ENCODE measurements at places on chromosomes 2 and 18. TPM values are rescaled to one million over a fixed set of nuclear protein-coding genes. Genes with fewer than 3 reads are reported as not detected.

The POLR1A gene
- total RNA-seq: 29.3 TPM

The GALNT3 gene
- 33.4 TPM for total RNA-seq

DNA sequence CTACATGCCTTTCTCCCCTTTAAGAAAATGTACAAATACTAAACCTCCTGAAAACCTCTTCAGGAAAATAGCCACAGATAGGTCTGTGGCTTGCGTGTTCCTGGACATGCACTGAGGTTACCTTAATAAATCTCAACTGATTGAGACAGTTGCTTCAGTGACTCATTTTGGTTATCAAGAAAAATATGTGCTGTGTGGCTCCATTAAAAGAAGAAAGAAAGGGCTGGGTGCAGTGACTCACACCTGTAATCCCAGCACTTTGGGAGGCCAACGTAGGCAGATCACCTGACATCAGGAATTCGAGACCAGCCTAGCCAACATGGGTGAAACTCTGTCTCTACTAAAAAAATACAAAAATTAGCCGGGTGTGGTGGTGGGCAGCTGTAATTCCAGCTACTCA is 27.1 kb downstream of the CREG2 start:
- DNase-seq: no peak

GRCh38 chr2:40827392-40827791 is 375.5 kb upstream of the SLC8A1 start:
- no peak for DNase-seq

DNA sequence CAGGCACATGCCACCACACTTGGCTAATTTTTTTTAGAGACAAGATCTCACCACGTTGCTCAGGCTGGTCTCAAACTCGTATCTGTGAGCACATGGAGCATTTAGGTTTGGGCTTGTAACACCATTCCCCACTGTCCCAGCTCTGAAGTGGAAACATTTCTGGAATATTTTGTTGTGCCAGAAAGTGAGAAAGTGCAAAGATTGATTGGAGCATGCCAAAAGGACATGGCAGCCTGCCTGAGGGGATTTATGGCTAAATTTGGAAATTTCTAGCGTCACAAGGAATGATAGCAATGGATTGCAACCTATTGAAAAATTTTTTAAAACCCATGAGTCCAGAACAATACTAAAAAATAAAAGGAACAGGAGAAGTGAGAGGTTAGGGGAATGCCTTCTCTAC is 136.8 kb downstream of the ESCO1 start:
- no peak for DNase-seq

DNA sequence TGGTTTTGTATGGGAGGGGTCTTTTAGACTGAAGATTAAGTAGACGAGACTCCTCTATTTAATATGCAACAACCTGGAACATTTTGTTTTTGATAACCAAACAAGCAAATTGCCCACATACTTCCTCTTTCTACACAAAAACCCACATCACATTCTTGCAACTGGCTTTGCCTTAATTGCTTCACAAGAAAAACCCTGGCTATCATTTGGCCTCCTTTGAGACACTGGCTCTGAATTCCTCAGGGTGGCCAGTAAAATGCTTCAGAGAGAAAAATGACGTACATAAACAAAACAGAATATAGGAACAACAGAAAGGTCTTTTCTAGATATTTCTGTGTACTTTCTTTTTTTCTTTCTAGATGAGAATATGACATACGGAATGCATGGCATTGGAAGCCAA is 103.0 kb downstream of the TRIB2 start:
- DNase-seq: no peak

The STPG4 gene
- total RNA-seq: not detected

DNA sequence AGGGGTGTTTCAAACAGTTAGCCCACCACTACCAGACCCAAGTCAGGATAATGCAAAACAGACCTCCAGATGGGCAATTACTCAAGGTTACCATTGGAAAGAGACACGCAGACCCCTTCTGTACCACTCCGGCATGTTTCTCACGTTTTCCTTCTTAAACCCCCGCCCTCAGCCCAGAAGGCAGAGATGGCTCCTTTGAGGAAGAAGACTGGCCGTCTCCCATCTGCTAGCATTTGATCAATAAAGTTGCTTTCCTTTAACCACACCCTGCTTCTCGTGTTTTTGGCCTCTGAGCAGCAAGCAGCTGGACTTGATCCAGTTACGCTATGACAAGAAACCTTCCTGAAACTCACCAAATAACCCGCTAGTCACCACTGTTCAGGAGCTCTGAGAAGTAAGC is 1012.4 kb upstream of the GYPC start:
- no peak for DNase-seq

The SERPINB4 gene
- not detected for total RNA-seq
